ENCODE measurements at places on chromosomes 4 and X.

DNA sequence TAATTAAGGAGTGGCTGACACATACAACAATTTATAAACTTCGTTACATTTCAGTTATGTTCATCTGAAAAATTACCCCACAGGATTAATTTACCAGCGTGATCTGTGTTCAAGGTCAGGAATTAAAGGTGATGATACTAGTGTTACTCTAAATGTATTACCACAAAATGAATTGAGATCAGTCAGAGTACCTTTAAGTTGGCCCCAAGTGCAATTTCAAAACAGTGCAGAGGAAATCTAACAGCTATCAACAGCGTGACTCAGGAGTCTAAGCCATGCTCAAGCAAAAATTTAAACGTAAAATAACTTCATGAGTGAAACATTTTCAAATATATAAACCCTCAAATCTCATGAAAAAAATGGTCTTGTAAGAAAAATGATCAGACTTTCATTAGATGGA lies 18.7 kb downstream of the ANTXR2 start:
- no peak for DNase-seq

- no peak for DNase-seq
These were observed 49.9 kb upstream of the PGRMC1 start for GRCh38 chrX:119186194-119186593.

GRCh38 chrX:47063179-47063578 lies 15.1 kb upstream of the RGN start:
- DNase-seq = no peak

GRCh38 chr4:80540349-80540748 lies 204.8 kb downstream of the CFAP299 start:
- DNase-seq = no peak

GRCh38 chrX:24870143-24870542 lies 145.6 kb downstream of the ARX start:
- DNase-seq = no peak

DNA sequence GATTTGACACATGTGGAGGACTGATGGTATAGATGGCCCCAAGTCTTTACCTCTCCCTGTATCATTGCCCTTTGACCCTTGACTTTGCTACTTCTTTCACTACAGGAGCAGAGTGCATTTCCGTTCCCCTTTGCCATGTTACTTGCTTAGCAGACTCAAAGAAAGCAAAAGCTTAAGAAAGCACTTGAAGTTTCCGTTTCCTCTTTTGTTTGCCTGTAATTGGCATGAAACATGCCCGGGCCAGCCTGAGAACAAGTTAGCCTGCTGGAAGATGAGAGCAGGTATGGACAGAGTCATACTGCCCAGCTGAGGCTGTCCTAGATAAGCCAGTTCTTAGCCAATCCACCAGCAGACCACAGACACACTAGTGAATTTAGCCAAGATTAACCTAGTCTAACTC lies 206.0 kb downstream of the BCOR start:
- no peak for DNase-seq

GRCh38 chrX:68848189-68848940 lies 19.5 kb downstream of the EFNB1 start:
- no peak for DNase-seq

DNA sequence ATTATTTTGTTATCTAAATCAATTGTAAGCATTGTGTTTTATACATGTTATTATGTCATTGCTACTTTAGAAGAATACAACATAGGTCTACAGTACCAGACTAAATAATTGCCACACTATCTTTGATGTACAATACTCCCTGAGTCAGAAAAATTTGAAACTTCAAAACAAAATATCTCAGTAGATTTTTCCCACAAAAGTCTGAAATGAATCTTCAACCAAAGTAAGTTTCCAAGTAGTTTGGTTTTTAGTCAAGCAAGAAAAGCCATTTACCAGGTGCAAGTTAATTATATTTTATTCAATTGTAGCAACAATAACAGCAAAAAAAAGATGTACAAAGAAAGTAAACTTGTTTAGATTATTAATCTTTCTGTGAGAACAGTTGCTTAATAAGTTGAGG lies 11.4 kb upstream of the PARM1 start:
- no peak for DNase-seq

- no peak for DNase-seq
These were observed 17.7 kb downstream of the SNX25 start for GRCh38 chr4:185227131-185227551.

DNA sequence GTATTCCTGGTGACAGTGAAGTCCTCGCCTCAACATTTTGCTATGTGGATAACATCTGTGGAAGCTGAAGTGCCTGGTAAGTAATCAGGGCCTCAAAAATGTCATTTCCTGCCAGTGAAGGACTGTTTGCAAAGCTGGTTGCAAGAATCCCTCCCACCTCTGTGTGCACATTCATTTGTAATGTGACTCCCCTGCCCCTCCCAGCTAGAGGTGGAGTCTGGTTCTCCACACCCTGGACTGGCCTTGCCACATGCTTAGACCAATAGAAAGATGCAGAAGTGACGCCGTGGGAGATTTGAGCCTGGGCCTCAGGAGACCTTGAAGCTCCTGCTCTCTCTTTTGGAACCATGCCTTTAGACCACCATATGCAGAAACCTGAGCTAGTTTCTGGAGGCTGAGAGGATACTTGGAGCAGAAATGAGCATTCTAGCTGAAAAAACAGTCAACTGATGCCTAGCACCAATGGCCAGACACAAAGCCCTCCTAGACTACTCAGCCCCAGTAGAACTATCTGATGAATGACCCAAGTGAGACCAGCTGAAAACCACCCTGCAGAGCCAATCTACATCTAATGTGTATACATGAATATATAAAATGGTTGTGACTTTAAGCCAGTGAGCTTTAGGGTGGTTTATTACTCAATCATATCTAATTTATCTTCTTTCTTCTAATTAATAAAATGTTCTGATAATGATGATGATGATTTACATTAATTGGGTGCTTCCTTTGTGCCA lies 47.8 kb upstream of the CRMP1 start:
- DNase-seq = no peak

DNA sequence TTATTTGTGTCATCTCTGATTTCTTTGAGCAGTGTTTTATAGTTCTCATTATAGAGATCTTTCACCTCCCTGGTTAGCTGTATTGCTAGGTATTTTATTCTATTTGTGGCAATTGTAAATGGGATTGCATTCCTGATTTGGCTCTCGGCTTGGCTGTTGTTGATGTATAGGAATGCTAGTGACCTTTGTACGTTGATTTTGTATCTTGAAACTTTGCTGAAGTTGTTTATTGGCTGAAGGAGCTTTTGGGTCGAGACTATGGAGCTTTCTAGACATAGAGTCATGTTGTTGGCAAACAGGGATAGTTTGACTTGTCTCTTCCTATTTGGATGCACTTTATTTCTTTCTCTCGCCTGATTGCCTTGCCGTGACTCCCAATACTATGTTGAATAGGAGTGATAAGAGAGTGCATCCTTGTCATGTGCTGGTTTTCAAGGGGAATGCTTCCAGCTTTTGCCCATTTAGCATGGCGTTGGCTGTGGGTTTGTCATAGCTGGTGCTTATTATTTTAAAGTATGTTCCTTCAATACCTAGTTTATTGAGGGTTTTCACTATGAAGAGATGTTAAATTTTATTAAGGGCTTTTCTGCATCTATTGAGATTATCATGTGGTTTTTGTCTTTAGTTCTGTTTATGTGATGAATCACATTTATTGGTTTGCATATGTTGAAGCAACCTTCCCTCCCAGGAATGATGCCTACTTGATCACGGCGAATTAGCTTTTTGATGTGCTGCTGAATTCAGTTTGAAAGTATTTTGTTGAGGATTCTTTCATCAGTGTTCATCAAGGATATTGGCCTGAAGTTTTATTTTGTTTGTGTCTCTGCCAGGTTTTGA lies 72.7 kb upstream of the BOD1L1 start:
- DNase-seq = no peak

DNA sequence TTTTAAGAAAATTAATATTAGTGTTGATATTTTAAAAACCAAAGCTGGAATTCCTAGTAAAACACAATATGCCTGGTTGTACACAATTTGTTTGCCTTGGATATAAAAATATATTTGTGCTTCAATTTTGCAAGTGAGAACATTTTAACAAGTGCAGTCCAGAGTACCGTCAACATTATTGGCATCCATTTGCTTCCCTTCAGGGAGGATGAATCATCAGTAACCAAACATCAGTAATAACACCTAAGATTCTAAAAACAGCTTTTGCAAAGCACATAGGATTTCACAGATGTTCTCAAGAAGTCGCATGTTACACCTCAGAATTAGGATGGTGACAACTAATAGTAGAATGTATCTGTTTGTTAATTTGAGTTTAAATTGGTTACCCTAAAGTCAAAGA lies 262.6 kb upstream of the BMP3 start:
- no peak for DNase-seq

DNA sequence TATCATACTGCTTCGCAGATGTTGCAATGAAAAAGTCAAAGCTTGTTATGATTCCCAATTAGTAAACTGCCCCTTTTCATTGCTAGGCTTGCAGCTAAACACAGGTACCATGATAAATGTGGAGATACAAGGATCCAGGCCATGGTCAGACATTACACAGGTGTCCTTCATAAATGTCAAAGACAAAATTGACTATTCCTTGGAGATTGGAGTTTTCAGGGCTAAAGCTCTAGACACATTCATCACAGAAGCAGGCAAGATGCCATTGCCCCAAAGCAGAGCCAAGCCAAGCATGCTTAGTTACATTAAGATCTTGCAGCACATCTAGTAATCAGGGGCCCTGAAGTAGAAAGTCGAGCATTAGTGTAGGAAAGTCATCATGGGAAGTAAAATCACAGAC lies 111.3 kb upstream of the INTU start:
- DNase-seq = no peak

GRCh38 chr4:127069675-127070074 lies 563.1 kb upstream of the INTU start:
- DNase-seq = no peak

- DNase-seq = no peak
These were observed 26.7 kb upstream of the CLDN34 start for GRCh38 chrX:9940421-9940820.

DNA sequence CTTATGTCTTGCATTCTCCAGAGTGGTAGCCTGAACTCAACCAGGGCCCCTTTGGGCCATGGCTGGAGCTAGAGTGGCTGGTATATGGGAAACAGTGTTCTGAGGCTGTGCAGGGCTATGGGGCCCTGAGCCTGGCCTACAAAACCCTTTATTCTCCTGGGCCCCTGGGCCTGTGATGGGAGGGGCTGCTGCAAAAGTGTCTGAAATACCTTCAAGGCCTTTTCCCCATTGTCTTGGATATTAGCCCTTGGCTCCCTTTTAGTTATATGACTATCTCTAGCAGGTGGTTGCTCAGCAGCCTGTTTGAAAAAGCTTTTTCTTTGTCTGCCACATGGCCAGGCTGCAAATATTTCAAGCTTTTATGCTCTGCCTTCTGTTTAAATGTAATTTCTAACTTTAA lies 22.5 kb downstream of the APOOL start:
- no peak for DNase-seq

- no peak for DNase-seq
These were observed 56.8 kb downstream of the LGI2 start for GRCh38 chr4:24973747-24974601.

- no peak for DNase-seq
These were observed 55.9 kb downstream of the FGFBP1 start for GRCh38 chr4:15882675-15883086.

DNA sequence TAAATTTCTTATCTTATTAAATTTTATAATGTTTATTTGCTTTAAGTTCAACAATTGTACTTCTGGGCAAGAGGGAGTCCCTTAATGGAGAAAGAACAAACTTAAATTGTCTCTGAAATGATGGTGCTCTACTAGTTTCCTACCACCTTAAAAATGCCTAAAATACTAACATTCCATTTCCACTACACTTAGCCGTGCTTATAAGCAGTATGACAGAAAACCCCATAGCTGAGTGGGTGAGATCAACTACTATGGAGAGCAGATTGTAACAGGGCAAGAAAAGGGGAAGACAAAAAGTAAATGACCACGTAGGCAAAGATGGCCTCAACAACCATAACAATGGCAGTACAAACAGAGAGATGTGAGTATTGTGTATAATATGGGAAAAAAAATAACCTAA lies 35.0 kb downstream of the RFC1 start:
- no peak for DNase-seq

- no peak for DNase-seq
These were observed 391.4 kb downstream of the RAB28 start for GRCh38 chr4:13092702-13093101.

DNA sequence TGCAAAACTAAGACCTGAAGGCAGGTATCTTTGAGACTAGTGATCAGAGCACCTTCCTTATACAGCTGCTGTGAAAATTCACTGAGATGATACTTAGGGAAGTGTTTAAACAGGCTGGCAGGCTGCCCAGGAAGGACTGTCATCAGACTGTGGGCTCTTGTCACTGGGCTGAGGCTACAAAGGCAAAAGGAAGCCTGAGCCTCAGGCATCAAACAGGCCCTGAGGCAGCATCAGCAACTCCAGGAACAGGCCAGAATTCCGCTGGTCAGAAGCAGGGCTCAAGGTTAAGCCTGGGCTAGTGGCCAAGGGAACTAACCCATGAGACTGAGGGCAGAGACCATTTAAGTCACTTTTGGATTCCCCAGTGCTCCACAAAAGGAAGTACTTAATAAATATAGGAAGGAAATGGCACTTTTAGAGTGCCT lies 12.8 kb downstream of the PJA1 start:
- DNase-seq = no peak

DNA sequence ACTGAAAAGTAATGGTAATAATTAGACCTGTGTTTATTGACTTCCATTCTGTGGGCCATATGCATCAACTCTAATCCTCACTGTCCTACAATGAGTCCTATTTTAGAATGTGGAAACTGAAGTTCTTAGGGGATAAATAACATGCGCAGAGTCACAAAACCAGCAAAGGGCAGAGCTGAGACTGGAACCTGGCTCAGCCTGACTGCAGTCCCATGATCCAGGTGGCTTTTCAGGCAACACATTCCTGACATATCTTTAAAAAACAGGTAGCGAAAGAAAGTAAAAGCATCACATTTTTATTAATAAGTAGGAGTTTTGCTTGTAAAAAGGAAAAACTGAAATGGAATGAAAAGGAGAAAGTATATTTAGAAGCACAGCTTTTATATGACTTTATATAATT lies 34.7 kb upstream of the PRSS48 start:
- no peak for DNase-seq

- DNase-seq = no peak
These were observed 35.2 kb downstream of the RNF175 start for GRCh38 chr4:153724606-153725005.

DNA sequence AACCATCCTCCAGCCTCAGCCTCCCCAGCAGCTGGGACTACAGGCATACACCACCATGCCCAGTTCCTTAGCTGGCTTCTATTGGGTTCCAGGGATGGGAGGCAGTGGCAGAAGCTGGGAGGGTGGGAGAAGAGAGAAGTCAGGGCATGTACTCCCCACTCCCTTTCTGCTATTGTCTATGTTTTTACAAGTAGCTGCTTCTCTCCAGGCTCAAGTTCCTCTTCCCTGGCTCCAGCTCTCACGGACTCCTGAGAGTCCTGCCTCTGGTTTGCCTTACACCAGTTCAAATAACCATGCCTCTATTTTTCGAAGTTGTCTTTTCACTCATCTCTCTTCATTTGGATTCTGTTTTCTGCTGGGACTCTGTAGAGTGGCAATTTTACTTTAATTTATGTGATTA lies 2.9 kb downstream of the TBC1D9 start:
- DNase-seq = no peak

Measured in stimulated activated CD8-positive, alpha-beta memory T cell treated with anti-CD3 and anti-CD28 coated beads, Interleukin-7, amount 100 ng/mL, for 24 hours (primary cell).